Muscle of leg (tissue), 16 donors: ENCODE measurements at places on chromosomes 5 and 9. TPM values are rescaled to one million over a fixed set of nuclear protein-coding genes. Genes with fewer than 3 reads are reported as not detected.
A peak's percentile ranks its signal among the peaks of the same experiment; 100 is the strongest.

DNA sequence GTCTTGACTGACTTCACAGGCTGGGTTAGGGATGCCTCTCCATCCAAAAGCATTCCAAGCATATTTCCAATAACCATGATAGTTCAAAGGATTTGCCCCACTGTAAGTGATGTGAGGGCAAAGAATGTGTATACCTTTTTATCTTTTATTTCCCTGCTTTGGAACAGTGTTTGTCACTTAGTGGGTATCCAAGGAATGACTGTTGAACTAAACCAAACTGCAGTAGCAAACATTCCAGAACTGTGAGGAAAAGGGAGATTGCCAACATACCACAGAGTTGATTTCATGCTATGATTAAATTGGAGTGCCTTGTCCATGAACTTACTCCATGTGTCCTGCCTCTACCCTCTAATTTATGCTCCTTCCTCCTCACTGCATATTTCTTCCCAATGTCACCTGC lies 400.0 kb downstream of the KIAA0825 start:
- H3K27ac ChIP-seq: no peak overlapping the region
- no peaks in the 10 kb centered on the region for H3K36me3 ChIP-seq
- no peak overlapping the region for H3K4me3 ChIP-seq
- no peaks in the 10 kb centered on the region for H3K27me3 ChIP-seq
- peak; percentile 29 for DNase-seq

Gene CCNI2
- 0.73 TPM for polyA plus RNA-seq

DNA sequence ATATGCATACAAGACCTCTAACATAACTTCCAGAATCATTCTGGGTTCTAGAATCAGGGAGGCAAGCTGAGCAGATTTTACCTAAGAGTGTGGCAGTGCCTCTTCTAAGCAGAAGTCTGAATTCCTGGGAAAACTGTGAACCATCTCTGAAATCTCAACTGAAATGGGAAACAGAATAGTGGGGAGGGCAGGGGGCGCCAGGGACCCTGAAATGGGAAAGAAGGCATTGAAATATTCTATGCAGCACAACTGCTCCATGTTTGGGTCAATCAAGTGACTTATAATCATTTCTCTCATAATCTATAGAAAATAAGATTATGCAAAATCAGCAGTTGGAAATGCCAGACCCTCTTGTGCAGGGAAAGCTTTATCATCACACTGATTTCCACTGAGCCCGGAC lies 156.1 kb downstream of the EBF1 start:
- peaks cover 10% of the 10 kb centered on the region for H3K36me3 ChIP-seq
- H3K27me3 ChIP-seq: no peaks in the 10 kb centered on the region
- H3K4me1 ChIP-seq: peaks cover 2% of the 10 kb centered on the region
- H3K27ac ChIP-seq: no peak overlapping the region
- no peak overlapping the region for H3K4me3 ChIP-seq

- no peaks in the 10 kb centered on the region for H3K36me3 ChIP-seq
- DNase-seq: no peak
Observed at GRCh38 chr5:63050916-63051315, 472.3 kb downstream of the LRRC70 start.

DNA sequence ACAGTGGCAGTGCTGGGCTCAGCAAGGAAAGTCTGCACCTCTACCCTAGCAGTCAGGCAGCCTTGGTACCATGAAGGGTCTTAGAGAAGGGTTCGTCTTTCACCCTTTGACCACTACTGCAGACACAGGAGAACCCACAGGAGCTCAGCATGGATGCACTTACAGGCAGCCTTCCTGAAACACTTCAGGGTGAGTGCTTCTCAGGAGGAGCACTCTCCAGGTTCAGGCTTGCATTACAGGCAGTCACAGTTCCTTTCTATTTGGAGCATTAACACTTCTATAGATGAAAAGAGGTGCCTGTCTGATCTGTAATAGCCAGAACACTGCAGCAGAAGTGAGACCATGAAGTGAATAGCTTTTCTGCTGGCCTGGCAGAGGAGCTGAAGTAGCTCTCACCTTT lies 8.7 kb upstream of the CYLC2 start:
- no peaks in the 10 kb centered on the region for H3K4me1 ChIP-seq
- no peaks in the 10 kb centered on the region for H3K36me3 ChIP-seq
- no peak overlapping the region for H3K27ac ChIP-seq

DNA sequence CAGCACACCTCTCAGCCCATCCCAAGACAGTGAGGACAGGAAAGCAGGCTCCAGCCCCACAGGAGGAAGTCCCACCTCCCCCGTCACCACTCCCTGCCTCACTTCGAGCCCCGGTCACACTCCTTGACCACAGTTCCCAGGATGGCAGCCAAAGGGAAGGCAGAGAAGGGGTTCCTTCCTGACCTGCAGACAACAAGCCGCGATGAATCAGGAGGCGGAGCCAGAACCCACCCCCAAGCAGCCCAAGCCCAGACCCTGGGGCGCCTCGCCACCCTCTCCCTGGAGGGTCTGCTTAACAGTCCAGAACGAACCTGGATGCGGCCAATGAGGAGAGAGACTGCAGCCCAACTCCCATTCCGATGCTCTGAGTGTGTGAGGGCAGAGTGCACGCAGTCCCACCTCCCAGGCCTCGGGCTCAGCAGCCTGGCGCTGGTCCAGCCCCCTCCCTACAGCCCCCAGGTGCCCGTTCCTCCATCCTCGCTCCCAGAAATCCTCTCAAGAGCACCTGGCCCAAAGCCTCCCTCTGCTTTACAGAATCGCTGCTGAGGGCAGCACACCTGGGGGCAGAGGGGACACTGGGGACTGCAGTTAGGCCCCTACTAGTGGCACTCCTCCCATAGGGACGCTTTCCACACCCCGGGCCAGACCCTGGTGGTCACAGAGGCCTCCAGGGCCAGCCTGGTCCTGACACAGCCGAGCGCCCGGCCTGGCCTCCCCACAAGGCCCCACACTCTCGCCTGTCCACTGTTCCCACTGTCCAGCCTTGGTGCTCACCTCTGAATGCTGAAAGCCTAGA lies 69.6 kb upstream of the LRRTM2 start:
- H3K4me1 ChIP-seq: peaks cover 40% of the 10 kb centered on the region
- no peak overlapping the region for H3K27ac ChIP-seq
- peaks cover 40% of the 10 kb centered on the region for H3K36me3 ChIP-seq
- no peaks in the 10 kb centered on the region for H3K27me3 ChIP-seq
- DNase-seq: no peak
- H3K4me3 ChIP-seq: no peak overlapping the region

GRCh38 chr9:78707481-78707991 lies 410.6 kb downstream of the PSAT1 start:
- H3K36me3 ChIP-seq: no peaks in the 10 kb centered on the region
- peak; percentile 34 for DNase-seq
- no peak overlapping the region for H3K27ac ChIP-seq
- no peak overlapping the region for H3K4me3 ChIP-seq
- no peaks in the 10 kb centered on the region for H3K4me1 ChIP-seq
- H3K27me3 ChIP-seq: no peaks in the 10 kb centered on the region

Gene ADGRD2
- 0.15 TPM for polyA plus RNA-seq

DNA sequence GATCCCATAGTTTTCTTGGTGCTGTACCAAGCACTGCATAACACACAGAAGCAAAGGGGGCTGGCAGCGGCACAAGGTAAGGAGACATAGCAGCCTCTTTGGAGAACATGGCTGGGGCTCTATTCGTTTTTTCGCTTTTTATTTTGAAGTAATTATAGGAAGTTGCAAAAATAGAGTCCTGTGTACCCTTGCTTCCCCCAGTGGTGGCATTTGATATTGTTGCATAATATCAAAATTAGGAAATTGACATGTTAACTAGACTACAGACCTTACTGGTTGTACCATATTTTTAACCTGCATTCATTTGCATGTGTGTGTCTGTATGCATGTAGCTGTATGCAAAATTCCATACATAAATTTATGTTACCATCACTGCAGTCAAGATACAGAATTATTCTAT lies 6.6 kb upstream of the UBQLN1 start:
- no peak overlapping the region for H3K4me3 ChIP-seq
- no peaks in the 10 kb centered on the region for H3K27me3 ChIP-seq
- DNase-seq: no peak
- H3K36me3 ChIP-seq: no peaks in the 10 kb centered on the region
- H3K4me1 ChIP-seq: no peaks in the 10 kb centered on the region
- H3K27ac ChIP-seq: no peak overlapping the region

Gene PFDN1
- 64.8 TPM for polyA plus RNA-seq

- peaks cover 18% of the 10 kb centered on the region for H3K4me1 ChIP-seq
- peak; percentile 56 for DNase-seq
- H3K27me3 ChIP-seq: no peaks in the 10 kb centered on the region
- H3K27ac ChIP-seq: no peak overlapping the region
- H3K4me3 ChIP-seq: no peak overlapping the region
Observed at GRCh38 chr5:148998174-148998797, 64.6 kb downstream of the SH3TC2 start.

Gene CYLC2
- not detected for polyA plus RNA-seq

DNA sequence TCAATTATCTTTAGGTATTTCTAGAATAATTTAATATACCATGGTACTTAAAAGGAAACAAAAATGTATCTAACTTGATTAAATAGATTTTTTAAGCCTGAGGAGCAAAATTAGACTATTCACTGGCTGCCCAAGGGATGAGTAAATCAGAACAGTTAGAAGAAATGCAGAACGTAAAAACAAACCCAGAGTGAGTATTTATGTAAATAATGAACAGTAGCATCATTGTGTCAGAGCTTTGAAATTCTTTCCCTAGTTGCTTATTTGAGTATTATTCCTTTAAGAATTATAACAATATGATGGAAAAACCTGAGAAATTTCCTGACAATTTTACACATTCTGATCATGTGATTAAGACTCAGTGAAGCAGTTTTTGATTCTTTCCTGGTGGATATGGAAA lies 200.9 kb downstream of the GDNF start:
- no peak overlapping the region for H3K4me3 ChIP-seq
- no peaks in the 10 kb centered on the region for H3K36me3 ChIP-seq
- H3K4me1 ChIP-seq: no peaks in the 10 kb centered on the region
- no peaks in the 10 kb centered on the region for H3K27me3 ChIP-seq
- no peak overlapping the region for H3K27ac ChIP-seq

- no peak for DNase-seq
- no peak overlapping the region for H3K27ac ChIP-seq
- H3K36me3 ChIP-seq: no peaks in the 10 kb centered on the region
- H3K4me3 ChIP-seq: no peak overlapping the region
- H3K27me3 ChIP-seq: no peaks in the 10 kb centered on the region
Observed at GRCh38 chr5:335740-336038, 14.2 kb downstream of the AHRR start.

Gene PIP5KL1
- 3.1 TPM for polyA plus RNA-seq

Gene SPINK5
- 0.22 TPM for polyA plus RNA-seq

- H3K36me3 ChIP-seq: no peaks in the 10 kb centered on the region
- H3K27me3 ChIP-seq: no peaks in the 10 kb centered on the region
- DNase-seq: no peak
Observed at GRCh38 chr5:90495146-90495545, 20.5 kb downstream of the POLR3G start.

Gene C9
- 0.20 TPM for polyA plus RNA-seq

- H3K27me3 ChIP-seq: no peaks in the 10 kb centered on the region
- DNase-seq: peak; percentile 87
- H3K4me1 ChIP-seq: peaks cover 65% of the 10 kb centered on the region
- peak overlapping the region; percentile 98 for H3K27ac ChIP-seq
- H3K4me3 ChIP-seq: no peak overlapping the region
Observed at GRCh38 chr9:121289026-121289771, 21.2 kb downstream of the GSN start.

DNA sequence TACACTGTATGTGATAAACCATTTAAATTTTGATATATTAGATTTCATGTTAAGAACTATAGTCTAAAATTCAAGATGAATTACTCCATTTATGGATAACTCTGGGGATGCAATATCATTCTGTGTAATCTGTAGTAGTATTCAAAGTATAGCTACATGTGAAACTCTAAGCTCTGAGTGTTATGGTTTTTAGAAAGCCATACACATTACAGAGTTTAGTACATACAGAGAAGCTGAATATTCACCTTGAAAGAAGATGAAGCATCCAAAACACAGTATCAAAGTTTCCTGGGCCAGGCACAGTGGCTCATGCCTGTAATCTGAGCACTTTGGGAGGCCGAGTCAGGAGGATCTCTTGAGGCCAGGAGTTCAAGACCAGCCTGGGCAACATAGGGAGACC lies 25.0 kb downstream of the ABHD17B start:
- H3K4me3 ChIP-seq: no peak overlapping the region
- H3K27ac ChIP-seq: no peak overlapping the region
- DNase-seq: no peak
- H3K27me3 ChIP-seq: no peaks in the 10 kb centered on the region
- no peaks in the 10 kb centered on the region for H3K4me1 ChIP-seq

DNA sequence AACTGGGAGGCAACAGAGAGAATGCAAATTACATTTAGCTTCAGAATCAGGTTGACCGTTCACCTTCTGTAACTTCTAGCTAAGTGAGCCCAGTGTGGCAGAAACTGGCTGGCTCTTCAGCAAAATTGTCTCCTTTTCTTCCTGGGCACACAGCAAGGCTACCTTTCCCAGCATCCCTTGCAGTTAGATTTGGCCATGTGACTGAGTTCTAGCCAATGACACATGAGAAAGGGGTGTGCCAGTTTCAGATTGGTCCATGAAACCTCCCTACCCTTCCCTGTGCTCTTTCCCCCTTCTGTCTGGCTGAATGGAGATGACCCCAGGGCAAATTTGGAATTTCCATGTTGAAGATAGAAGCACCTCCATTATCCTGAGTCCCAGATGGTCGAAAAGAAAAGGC lies 72.5 kb upstream of the SMIM23 start:
- no peak overlapping the region for H3K4me3 ChIP-seq
- H3K27me3 ChIP-seq: no peaks in the 10 kb centered on the region
- no peaks in the 10 kb centered on the region for H3K4me1 ChIP-seq
- no peaks in the 10 kb centered on the region for H3K36me3 ChIP-seq
- no peak for DNase-seq
- H3K27ac ChIP-seq: no peak overlapping the region

GRCh38 chr5:92835712-92836111 lies 745.3 kb downstream of the NR2F1-AS1 start:
- H3K4me3 ChIP-seq: no peak overlapping the region
- DNase-seq: no peak
- H3K4me1 ChIP-seq: no peaks in the 10 kb centered on the region
- H3K27ac ChIP-seq: no peak overlapping the region

DNA sequence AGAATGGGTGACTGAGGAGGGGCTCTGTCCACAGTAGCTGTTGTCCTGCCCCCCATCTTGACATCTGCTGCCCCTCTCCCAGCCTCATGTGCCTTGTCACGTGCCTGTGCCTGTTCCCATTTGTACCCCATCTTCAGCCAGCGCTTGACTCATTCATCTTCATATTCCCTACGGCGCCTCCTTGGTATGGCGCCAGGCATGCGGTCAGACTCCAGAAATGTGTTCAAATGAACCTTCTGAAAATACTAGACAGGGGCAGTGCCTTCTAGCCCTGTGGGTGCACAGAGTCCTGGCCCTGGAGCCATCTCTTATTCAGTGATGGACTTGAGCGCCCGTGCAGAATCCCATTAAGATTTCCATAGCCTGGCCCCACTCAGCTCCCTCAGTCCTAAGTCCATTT lies 46.2 kb downstream of the CFAP77 start:
- peaks cover 2% of the 10 kb centered on the region for H3K4me1 ChIP-seq
- peaks cover 26% of the 10 kb centered on the region for H3K27me3 ChIP-seq
- no peak overlapping the region for H3K4me3 ChIP-seq
- no peak overlapping the region for H3K27ac ChIP-seq

- H3K27ac ChIP-seq: no peak overlapping the region
- H3K36me3 ChIP-seq: no peaks in the 10 kb centered on the region
Observed at GRCh38 chr5:167250996-167251395, 1040.4 kb upstream of the WWC1 start.

- DNase-seq: peak; percentile 64
- H3K27me3 ChIP-seq: no peaks in the 10 kb centered on the region
- no peak overlapping the region for H3K4me3 ChIP-seq
- peaks cover 55% of the 10 kb centered on the region for H3K4me1 ChIP-seq
- peaks cover 23% of the 10 kb centered on the region for H3K36me3 ChIP-seq
- H3K27ac ChIP-seq: peak overlapping the region; percentile 39
Observed at GRCh38 chr9:131631306-131631705, 86.0 kb downstream of the PRRT1B start.

GRCh38 chr9:71746023-71746757 lies 22.1 kb downstream of the CEMIP2 start:
- H3K27me3 ChIP-seq: no peaks in the 10 kb centered on the region
- H3K4me1 ChIP-seq: no peaks in the 10 kb centered on the region
- DNase-seq: no peak
- H3K4me3 ChIP-seq: no peak overlapping the region
- peaks cover 19% of the 10 kb centered on the region for H3K36me3 ChIP-seq
